ENCODE measurements at places on chromosomes 3 and 15. TPM values are rescaled to one million over a fixed set of nuclear protein-coding genes. Genes with fewer than 3 reads are reported as not detected.
A peak's percentile ranks its signal among the peaks of the same experiment; 100 is the strongest.

GRCh38 chr3:129295286-129295685, 16.6 kb downstream of the HMCES start:
- no peak for DNase-seq

DNA sequence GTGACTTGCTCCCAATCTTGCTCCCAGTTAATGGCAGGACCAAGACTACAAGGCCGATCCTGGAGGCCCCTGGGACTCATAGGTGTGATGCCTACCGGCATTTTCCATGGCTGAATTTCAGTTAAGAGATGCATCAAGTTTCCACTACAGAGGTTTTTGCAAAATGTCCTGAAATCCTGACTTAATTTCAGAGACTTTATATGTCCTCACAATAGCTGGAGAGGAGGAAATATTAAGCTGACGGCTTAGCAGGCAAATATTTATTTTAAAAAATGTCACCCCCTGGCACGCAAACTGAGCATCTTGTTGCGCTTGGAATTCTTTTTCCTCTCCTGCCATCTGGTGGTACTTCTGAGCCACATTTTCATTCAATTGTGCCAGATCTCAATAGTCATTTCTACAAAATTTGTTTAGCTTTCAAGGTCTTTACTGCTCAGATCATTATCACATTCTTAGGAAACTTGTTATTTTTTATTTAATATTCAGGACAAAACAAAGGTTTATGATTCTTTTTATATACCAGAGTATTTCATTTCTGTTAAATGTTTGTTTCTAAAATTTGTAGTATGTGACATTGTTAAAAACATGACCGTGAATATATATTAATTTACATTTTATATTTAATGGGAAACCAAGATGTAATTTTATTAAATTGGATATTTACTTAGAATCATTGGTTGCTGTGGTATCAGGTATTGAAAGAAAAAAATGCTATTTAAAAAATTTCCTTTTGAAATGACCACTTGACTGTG, 189.2 kb upstream of the THRB start:
- no peak for DNase-seq

GRCh38 chr3:117105686-117106085, 396.1 kb downstream of the TUSC7 start:
- DNase-seq = no peak

GRCh38 chr15:69962561-69962960, 135.2 kb downstream of the TLE3 start:
- DNase-seq = no peak

DNA sequence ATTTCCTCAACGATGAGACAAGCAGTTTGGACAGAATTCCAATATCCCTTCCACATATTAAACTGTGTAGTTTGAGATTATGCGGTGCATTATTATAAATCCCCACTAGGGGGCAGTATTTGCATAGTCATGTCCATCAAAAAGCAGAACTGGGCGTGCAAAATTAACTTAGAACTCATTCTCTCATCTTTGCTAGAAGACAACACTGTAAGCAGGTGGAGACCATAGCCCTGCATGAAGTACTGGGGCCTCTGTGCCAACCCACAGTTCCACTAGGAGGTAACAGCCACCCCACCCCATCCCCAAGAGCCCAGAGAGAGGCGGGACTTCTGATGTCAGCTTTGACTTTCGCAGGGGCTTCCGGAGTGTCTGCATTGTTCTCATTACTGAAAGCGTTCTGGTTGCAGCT, 106.6 kb upstream of the TMC3 start:
- DNase-seq = peak; percentile 71

DNA sequence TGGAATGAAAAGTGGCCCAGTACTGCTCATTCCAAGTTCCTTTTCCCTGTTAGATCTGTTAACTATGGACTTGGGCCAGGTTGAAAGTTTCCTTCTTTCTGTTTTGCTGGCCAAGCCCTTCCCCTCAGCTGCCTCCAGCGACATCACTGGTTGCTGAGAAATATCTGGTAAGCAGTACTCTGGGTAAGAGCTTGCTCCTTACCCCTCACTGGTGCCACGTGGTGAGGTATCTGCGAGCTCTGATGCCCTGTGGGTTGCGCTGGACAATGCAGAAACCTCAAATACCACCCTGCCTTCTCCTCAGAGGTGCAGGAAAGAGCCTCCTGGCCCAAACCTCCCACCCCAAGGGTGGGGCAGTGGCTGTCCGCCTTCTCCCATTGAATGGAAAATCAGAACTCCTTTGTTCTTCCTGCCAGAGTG, 42.9 kb upstream of the APH1B start:
- peak; percentile 88 for DNase-seq

DNA sequence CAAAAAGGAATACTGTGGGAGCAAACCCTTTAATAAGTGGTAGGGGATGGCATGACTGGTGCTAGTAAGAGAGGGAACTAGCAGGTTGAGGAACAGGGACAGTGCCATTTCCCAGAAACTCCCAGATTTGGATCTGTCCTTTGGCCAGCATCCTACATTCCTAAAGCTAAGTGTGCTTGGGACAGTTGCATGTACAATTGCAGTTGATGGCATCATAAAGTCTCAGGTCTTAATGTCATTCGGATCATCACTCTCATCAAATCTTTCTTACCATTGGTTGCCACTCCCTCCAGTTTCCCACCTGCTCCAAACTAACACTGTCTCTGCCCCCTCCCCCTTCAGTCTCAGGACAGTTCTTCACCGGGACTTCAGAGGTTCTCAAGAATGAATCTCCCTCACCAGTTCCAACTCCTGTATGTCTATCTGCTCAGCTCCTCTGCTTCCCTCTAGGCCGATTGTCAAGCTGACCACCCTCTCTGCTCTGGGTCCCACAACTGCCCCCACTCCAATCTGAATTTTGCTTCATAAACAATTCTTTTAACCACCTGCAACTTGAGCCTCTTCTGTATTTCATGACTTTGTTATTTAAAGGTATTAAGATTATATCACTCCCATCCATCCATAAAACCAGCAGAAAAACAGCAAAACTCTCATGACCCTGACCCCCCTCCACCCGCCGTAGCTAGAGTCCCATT, 260.8 kb downstream of the CGGBP1 start:
- DNase-seq = no peak

DNA sequence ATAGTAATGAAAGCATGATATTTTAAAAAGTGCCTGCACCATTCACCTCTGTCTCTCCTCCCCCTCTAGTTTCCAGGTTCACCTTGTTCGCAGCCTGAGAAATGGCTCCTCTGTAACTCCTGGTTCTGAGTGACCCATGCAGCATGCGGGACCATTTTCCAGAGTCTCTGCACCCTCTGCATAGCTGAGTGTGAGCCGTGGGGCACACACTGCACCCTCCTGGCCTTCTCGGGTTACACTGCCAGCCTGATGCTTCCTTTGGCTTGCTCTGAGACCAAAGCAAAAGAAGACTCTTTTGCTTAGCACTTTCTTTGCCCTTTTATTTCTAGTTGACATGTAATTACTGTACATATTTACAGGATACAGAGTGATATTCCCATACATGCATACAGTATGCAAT, 287.3 kb downstream of the GABRG3 start:
- no peak for DNase-seq

GRCh38 chr3:196634224-196634623, 5.3 kb upstream of the NRROS start:
- DNase-seq = no peak

DNA sequence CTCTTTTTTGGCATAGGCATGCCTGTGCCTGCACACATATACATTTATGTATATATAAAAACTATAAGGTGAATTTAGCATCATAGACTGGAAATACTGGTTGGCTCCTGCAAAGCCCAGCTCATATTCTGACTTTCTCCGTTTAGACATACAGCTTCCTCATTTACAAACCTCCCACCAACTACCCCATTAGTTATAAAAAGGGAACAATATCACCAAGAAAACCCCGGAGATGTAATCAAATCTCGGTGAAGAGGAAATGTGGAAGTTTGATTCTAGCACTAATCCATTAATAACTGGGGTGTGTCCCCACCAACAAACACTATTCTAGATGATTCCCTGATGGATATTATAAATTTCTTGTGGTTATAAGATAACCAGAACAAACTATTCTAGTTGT, 517.7 kb upstream of the TBL1XR1 start:
- no peak for DNase-seq

DNA sequence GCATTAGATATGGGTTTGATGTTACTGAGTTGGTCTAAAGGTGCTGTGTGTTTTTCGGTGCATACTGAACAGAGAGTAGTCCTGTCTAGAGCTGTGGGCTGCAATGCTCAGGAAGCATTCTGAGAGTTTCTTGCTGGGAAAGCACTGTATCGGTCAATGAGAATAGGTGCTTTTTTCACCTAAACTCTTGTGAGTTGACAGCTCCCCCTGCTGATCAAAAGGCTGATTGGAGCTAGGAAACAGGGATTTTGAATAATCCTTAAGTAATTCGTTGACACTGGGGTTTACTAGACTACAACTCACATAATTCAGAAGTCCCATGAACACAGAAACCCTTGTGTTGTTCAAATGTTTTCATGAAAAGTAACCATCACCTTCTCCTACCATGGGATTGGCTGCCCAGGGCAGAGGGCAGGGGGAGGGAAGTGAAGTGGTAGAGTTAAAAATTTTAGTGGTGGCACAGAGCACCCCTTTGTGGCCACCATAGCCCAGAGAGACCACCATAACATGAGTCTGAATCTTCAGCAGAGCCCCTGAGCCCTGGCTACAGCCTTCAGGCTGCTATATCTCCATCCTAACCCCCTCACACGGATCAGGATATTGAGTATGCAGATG, 13.0 kb upstream of the MANF start:
- DNase-seq = peak; percentile 65

THBS1 gene
- 147 TPM for polyA plus RNA-seq

GRK7 gene
- 0.07 TPM for polyA plus RNA-seq

- no peak for DNase-seq
These were observed 7.7 kb downstream of the RYK start for GRCh38 chr3:134242649-134243617.

GRCh38 chr3:47318916-47319315, 36.2 kb downstream of the KLHL18 start:
- DNase-seq = peak; percentile 13

DNA sequence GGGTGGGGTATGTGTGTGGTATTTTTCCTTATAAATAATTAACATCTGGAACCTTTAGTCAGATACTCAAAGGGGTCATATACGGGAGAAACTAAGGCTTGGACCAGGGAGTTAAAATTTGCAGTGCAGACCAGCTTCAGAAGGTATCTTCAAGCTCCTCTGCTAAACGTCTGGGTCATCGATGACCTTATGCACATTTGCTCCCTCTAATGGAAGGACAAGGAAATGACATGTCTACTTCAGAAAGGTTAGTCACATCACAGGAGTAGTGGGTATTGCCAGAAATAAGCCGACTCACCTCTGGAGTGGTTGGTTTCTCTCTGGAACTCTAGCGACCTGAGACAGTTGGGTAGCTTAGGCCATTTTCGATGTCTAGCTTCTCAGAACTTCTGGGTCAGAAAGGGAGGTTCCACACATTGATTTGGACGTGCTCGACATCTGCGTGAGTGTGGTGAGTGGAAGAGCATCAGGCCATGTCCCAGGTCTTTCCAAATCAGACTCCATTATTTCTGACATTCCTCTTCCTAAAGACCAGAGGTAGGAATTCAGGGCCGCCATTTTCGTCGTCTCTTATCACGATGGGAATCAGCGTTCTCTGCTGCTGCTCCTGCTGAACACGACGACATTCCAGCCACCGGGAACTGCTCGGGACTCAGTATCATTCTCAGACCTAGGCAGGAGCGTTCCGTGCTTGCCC, 31.8 kb upstream of the RASA2 start:
- DNase-seq = no peak

DNA sequence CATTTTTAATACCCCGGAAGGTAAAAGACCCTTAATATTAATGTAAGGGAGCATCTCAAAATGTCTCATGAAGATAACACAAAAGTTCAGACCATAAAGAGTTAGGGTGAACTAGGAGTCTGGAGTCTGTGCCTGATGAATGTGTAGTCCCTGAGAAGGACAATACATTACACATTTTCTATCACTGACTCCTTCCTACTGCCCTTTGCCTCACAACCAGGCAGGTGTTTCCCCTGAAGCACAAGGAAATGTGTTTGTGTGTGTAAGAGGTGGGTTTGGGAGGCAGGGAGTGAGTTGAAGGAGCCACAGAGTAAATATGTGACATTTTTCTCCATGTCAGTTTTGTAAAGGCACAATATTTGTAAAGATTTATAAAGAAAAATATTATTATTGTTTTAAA, 59.1 kb downstream of the SSR3 start:
- DNase-seq = no peak

- no peak for DNase-seq
These were observed 239.3 kb downstream of the SLC9A9 start for GRCh38 chr3:143608966-143609365.

DNA sequence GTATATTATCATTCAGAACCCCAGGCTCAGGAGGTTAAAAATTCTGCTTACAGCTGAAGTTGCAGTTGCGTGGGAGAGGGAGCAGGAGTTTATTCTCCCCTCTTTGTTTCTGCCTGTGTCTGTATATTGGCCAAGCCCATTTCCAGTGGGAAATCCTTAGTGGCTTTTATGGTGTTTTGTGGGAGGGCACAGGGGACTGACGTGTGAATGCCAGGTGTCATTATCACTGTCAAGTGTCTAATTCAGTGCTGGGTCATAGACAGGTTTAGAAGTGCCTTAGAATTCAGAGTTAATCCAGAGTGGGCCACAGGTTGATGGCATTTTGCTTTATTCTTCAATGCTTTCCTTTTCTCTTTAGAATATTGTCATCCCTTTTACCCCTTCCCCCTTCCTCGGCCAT, 33.4 kb downstream of the SLCO3A1 start:
- DNase-seq = no peak

DNA sequence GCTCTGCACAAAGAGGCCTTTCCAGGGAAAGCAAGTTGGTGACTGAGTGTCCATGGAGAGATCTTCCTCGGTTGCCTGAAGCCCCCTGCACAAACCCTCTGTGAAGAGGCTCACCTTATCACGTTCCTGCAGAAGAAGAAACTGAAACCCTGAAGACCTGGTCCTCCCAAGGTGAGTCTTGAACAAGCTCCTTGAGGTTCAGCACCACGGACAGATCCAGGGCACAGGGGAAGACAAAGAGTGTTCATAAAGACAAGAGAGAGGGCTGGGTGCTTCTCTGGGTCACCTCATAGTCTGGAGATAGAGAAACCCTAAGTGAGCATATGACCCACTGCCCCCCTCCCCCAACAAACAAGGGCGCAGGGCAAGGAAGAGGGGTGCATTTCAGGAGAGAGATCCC, 21.7 kb upstream of the TBC1D21 start:
- peak; percentile 55 for DNase-seq

- DNase-seq = no peak
These were observed 19.8 kb downstream of the HMG20A start for GRCh38 chr15:77440378-77440999.

- no peak for DNase-seq
These were observed 84.2 kb downstream of the SMAD6 start for GRCh38 chr15:66786222-66786621.

GRCh38 chr15:83559310-83559966, 94.5 kb upstream of the ADAMTSL3 start:
- no peak for DNase-seq

- DNase-seq = no peak
These were observed 11.3 kb upstream of the OXSR1 start for GRCh38 chr3:38154033-38154494.
